Globus pallidus (tissue), 1 donor: ENCODE measurements at places on chromosomes 12 and 14.

GRCh38 chr14:77148510-77149231 lies 7.1 kb upstream of the ZDHHC22 start:
- no peak for DNase-seq

GRCh38 chr12:80815351-80815750 lies 98.6 kb downstream of the MYF5 start:
- DNase-seq, result no peak

DNA sequence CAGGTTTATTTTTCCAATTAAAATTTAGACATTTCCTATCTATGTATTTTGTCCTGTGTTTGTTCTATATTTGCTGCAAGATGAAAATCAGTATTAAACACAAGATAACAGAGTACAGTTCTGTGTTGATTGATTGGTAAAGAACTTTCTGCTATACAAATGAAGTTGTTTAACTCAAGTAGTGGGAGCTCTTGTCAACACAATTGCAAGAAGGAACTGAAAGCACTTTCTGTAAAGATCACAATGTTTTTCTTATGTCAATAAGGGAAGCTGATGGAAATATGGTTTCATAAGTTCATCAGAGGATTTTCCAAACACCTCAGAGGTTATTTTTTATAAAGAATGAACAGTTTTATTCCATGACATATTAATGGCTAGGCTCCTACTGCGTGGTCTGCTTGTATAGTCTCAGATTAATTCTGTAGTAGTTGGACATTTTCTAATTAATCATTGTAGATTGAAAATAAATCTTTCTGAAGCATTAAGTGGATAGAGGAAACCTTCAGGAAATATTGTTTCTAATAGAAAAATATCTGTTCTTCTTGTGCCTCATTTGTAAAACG lies 379.5 kb downstream of the LRFN5 start:
- no peak for DNase-seq

- no peak for DNase-seq
Observed at GRCh38 chr14:94679106-94679810, 67.1 kb downstream of the SERPINA3 start.

DNA sequence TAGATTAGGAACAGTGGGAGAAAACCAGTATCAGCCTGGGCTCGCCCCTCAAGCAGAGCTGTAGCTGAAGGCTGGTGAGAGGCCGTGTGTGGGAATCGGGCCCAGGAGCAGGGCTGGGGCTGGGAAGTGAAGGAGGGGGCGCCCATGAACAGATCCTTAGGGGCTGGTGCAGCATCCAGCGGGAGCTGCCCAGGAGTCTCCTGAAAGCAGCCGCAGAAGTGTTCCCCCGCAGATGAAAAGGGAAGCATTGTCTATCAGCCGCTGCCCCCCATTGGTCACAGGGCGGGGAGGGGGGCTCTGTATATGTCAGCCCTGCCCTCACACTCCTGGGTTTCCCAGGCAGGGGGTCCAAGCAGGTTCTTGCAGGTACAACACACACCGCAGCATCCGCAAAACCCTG lies 15.6 kb upstream of the RFLNA start:
- no peak for DNase-seq

- DNase-seq, result no peak
Observed at GRCh38 chr14:93906341-93907329, 20.5 kb upstream of the FAM181A start.

DNA sequence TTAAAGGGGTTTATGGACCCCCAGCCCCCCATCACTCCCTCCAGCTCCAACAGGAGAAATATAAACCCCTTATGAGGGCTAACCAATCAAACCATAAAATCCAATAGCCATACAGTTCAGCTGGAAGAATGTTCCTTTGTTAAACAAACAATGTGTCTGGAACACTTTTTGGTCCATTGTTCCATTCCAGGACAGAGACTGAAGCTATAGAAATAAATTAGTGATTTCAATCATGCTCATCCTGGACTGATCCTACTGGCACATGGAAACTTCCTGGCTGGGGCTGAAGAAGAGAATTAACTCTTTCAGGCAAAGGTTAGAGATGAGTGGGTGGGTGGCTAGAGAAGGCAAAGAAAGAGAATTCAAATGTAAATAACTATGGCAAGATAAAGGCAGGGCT lies 63.4 kb downstream of the ANO2 start:
- DNase-seq, result no peak

DNA sequence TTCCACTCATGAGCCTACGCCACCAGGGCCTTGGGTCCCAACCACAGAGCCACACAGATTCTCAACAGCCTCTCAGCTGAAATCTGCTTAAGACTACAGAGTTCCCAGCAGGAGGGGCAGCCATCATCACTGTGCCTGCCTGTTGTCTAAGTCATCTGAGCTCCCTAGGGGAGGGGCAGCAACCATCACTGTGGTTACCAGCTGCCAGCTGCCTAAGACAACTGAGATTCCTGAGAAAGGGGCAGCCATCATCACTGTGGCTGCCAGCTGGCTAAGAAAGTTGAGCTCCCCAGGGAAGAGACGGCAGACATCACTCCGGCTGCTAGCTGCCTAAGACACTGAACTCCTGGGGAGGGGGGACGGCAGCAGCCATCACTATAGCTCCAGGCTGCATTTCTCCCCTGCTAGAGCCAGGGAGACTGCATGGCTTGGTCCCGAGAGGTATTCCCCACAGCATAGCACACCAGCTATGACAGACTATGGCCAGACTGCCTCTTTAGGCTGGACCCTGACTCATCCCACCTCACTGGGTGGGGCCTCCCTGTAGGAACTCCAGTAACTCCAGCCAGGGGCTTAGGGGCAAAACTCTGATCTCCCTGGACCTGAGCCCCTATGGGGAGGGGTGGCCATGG lies 37.2 kb upstream of the C14orf132 start:
- no peak for DNase-seq

DNA sequence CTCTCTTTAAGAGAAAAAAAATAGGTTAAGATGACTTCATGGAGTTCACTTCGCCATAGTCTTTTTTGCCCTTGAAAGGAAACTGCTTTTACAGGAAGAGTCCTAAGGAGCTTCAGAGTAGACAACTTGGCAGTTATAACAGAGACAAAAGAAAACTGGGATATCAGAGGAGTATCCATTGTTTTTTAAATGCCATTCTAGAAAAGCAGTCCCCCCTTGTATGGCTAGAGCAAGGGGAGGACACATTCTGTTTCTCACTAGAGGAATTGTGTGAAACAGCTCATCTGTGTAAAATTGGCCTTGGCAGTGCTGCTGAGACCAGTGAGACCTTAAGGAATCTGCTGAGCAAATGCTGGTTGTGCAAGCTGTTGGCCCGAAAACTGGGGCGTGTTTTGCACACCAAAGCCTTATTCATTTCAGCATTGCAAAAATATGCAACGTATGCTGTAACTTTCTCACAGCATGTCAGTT lies 128.0 kb downstream of the GPR135 start:
- peak; percentile 31 for DNase-seq

DNA sequence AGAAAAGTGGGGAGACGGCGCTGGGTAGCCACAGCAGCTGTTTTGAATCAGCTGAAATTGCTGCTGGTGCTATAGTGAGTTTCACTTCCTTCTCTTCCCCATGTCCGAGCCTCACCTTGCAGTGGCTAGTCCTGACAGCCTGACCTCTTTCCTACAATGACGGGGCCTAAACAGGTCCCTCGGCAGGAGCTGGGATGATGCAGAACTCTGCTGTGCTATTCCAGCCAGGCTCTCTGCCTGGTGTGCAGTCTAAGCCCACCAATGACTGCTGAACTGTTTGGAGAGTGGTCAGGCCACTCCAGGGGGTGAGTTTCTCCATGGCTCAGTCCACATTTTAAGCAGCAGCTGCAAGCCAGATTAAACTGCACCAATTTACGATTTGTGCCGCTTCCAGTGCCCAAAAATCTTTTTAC lies 207.3 kb downstream of the TTC7B start:
- DNase-seq, result no peak

- DNase-seq, result no peak
Observed at GRCh38 chr14:28987516-28987915, 220.9 kb downstream of the FOXG1 start.

DNA sequence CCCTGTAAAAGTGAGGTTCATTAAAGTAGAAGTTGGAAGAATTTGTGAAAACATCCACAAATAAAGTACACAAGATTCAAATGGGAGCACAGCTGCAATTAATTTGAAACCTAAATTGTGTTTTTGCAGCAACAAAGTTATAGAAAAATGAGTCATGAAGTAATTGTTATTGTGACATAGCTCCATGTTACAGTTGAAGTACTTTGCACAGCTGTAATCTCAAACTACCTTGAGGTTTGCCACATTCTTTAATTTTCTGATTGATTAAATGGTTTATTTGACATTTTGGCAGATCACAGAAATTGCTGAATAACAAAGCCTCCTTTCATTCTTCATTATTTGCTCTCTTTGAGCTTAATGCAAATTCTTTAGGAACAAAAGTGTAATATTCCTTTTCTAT lies 111.3 kb downstream of the RMST start:
- DNase-seq, result no peak

- DNase-seq, result no peak
Observed at GRCh38 chr12:15842108-15842507, 40.1 kb upstream of the STRAP start.

GRCh38 chr12:26697217-26697616 lies 135.8 kb downstream of the ITPR2 start:
- DNase-seq, result no peak

GRCh38 chr14:60175255-60175902 lies 10.2 kb upstream of the DHRS7 start:
- DNase-seq, result no peak

DNA sequence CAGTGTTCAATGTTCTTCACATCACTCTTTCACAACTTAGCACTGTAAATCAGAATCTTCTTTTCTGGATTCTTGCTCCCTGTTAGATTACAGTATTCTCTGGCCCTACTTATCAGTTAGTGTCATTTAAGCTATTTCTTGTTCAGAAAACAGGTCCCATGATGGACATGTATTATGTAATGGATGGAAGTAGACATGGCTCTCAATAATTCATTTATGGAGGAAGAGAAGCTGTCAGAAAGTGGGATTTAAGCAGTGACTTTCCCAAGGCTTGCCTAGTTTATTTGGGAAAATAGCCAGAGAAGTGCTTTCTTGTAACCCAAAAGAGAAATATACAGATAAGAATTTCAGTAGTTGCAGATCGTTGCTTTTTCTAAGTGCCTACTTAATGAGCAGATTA lies 1.6 kb downstream of the ERC1 start:
- DNase-seq, result no peak

- DNase-seq, result no peak
Observed at GRCh38 chr14:76968621-76969063, 59.9 kb downstream of the IRF2BPL start.

DNA sequence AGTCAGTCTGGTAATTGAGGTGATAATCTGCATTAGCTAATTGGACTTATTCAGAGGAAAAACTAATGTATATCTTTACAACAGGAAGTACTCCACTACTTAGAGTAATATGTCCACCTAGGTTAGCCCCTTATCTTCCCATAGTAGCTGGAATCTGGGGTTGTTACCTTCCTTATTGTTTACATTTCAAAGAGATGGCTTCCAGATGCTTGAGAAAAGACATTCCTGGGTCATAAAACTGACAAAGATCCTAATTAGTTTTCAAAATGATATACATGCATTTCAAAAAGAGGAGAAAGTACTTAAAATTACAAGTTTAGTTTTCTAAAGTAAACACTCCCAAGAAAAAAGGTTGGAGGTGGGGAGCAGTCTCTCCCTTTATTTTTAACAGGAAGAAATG lies 78.1 kb downstream of the RPL10L start:
- no peak for DNase-seq

GRCh38 chr12:31117203-31118011 lies 43.7 kb downstream of the DDX11 start:
- DNase-seq, result no peak

DNA sequence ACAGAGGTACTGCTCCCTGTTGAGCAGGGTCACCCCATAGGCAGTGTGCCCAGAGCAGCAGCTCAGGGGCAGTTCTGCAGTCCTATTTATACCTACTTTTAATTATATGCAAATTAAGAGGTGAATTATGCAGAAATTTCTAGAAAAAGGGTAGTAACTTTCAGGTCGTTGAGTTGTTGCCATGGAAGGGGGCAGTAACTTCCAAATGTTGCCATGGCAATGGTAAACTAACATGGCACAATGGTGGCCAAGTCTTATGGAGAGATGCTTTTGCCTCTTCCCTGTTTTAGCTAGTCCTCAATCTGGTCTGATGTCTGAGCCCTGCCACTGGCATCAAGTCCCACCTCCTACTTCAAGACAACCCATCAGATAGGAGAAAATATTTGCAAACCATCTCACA lies 30.4 kb upstream of the P2RX7 start:
- no peak for DNase-seq

DNA sequence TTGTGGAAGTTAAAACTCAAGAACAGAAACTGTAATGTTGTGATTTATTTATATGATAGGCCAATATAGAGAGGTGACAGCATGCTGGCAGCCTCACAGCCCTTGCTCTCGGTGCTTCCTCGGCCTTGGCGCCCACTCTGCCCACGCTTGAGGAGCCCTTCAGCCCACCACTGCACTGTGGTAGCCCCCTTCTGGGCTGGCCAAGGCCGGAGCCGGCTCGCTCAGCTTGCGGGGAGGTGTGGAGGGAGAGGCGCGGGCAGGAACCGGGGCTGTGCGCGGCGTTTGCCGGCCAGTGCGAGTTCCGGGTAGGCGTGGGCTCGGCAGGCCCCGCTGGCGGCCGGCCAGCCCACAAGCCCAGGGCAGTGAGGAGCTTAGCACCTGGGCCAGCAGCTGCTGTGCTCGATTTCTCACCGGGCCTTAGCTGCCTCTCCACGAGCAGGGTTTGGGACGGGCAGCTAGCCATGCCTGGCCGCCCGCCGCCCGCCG lies 65.8 kb upstream of the SLC8A3 start:
- DNase-seq, result no peak

- DNase-seq, result no peak
Observed at GRCh38 chr12:32605326-32606095, 73.6 kb upstream of the DNM1L start.

DNA sequence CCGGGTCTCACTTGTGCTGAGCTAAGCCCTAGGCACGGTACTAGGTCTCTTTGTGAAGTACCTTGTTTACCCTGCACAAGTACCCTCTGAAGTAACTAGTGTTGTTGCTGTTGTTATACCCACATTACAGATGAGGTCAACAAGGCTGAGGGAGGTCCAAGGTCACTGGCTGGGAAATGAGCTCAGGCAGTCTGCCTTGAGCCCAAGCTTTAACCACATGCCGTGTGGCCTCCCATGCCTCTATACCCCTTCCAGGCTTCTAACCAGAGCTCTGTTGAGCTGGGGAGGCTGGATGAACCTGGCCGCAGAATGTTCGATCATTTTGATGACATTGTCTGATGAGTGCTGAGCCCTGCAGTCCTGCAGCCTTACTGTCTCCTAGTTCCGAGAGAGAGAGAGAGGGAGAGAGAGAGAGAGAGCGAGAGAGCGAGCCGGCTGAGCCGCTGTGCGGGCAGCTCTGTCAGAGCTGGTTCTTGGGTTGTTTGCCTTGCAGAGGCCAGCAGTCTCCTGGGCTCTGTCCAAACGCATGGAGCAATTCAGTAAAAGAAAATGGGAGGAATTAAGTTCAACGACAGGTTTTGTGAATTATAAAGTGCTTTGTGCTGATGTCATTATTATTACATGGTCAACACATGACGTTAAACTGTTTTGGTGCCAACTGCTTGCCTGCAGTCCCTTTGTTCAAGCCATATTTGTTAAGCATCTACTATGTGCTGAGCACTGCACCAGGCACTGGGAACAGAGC lies 13.1 kb downstream of the JDP2 start:
- no peak for DNase-seq

- DNase-seq, result no peak
Observed at GRCh38 chr14:55600784-55601561, 21.0 kb downstream of the KTN1 start.

GRCh38 chr14:90568405-90568804 lies 171.6 kb downstream of the CALM1 start:
- DNase-seq, result peak; percentile 75

- DNase-seq, result no peak
Observed at GRCh38 chr12:93167331-93167730, 210.4 kb upstream of the NUDT4 start.
